Hematopoietic multipotent progenitor cell treated with erythropoietin and hydrocortisone succinate and interleukin-3 and kit ligand, for 17 days (in vitro differentiated cells): ENCODE measurements at places on chromosomes 5 and 9.

- DNase-seq: no peak
Measured at GRCh38 chr5:132370181-132370970, 866 bp downstream of the SLC22A5 start.

DNA sequence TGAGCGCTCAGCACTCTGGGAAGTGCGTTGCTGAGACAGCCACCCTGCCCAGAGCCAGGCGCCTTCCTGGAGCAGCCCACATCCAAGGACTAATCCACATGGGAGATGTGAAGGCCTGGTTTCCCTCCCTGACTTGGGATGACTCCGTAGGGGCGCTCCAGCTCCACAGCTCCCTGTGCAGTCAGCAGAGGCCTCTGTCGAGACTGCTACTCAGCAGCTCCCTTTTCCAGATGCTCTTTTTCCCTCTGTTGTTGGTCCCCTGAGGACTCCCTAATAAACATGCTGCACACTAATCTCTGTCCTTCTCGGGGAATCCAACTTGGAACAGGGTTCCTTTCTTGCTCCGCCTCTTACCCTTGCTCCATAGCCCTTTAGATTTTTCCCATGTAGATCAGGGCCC, 237.3 kb downstream of the ZSWIM6 start:
- DNase-seq: no peak

GRCh38 chr9:114105236-114105635, 6.1 kb upstream of the KIF12 start:
- no peak for DNase-seq

GRCh38 chr9:91891915-91892314, 58.1 kb downstream of the ROR2 start:
- no peak for DNase-seq
